Testis (tissue), 5 donors: ENCODE measurements at places on chromosomes 11 and 22. TPM values are rescaled to one million over a fixed set of nuclear protein-coding genes. Genes with fewer than 3 reads are reported as not detected.

DNA sequence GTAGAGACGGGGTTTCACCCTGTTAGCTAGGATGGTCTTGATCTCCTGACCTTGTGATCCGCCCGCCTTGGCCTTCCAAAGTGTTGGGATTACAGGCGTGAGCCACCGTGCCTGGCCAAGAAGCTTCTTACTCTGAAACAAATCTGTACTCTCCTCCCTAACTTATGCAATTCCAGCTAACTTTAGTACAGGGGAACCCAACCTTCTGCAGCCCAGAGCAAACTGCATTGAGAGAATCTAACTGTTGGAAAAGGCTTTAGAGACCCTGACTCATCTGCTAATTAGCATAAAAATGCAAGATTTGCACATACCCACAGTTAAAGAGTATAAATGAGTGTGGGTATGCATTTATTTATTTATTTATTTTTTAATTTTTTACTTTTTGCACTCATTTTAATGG is 64.8 kb downstream of the APOL5 start:
- H3K4me1 ChIP-seq, result no peaks in the 10 kb centered on the region
- H3K27ac ChIP-seq, result no peak overlapping the region
- no peaks in the 10 kb centered on the region for H3K27me3 ChIP-seq
- no peak overlapping the region for H3K4me3 ChIP-seq

Gene CAPN5
- 116 TPM for total RNA-seq

- no peaks in the 10 kb centered on the region for H3K4me1 ChIP-seq
- no peaks in the 10 kb centered on the region for H3K36me3 ChIP-seq
- H3K4me3 ChIP-seq, result no peak overlapping the region
- H3K27ac ChIP-seq, result no peak overlapping the region
Measured at GRCh38 chr11:112457532-112457931, 196.9 kb upstream of the PLET1 start.

GRCh38 chr11:83306200-83307080 is 20.3 kb upstream of the CCDC90B start:
- no peak for DNase-seq
- H3K27me3 ChIP-seq, result no peaks in the 10 kb centered on the region
- no peak overlapping the region for H3K4me3 ChIP-seq
- no peaks in the 10 kb centered on the region for H3K36me3 ChIP-seq
- no peaks in the 10 kb centered on the region for H3K4me1 ChIP-seq
- H3K27ac ChIP-seq, result no peak overlapping the region

DNA sequence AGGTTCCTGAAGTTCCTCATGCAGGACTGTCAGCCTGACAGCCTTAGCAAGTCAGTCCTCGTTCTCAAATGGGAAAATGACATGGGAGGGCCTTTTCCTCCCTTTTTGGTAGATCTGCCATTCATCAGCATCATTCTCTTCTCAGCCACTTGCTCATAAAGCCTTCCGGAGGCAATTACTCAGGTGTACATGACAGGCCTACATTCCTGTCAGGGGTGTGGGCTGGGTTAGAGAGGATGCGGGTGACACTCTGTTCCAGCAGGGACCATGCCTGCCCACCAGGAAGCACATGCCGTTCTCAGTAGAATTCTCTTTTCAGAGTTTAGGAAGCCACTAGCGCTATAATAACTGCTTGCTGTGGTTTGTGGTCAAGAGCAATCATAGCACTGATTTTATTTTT is 24.2 kb upstream of the ANKK1 start:
- H3K27ac ChIP-seq, result no peak overlapping the region
- no peaks in the 10 kb centered on the region for H3K36me3 ChIP-seq
- no peaks in the 10 kb centered on the region for H3K27me3 ChIP-seq
- no peak overlapping the region for H3K4me3 ChIP-seq

Gene SLC22A12
- not detected for total RNA-seq

- no peak overlapping the region for H3K27ac ChIP-seq
- no peak for DNase-seq
- no peaks in the 10 kb centered on the region for H3K27me3 ChIP-seq
- no peak overlapping the region for H3K4me3 ChIP-seq
- H3K4me1 ChIP-seq, result no peaks in the 10 kb centered on the region
Measured at GRCh38 chr22:36311386-36312085, 58.6 kb downstream of the APOL1 start.

DNA sequence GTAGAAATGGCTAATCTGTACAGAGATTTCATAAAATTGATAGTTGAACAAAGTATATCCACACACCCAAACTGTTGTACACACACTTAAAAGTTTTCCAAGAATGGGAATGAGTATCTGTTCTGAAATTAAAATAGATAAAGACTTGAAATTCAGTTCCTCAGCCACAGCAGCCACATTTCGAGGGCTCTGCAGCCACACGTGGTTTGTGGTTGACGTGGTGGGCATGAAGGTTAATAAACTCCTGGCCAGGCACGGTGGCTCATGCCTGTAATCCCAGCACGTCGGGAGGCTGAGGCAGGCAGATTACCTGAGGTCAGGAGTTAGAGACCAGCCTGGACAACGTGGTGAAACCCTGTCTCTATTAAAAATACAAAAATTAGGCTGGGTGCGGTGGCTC is 24.0 kb downstream of the TPST2 start:
- no peak overlapping the region for H3K4me3 ChIP-seq
- no peaks in the 10 kb centered on the region for H3K36me3 ChIP-seq
- no peak for DNase-seq
- no peaks in the 10 kb centered on the region for H3K27me3 ChIP-seq

DNA sequence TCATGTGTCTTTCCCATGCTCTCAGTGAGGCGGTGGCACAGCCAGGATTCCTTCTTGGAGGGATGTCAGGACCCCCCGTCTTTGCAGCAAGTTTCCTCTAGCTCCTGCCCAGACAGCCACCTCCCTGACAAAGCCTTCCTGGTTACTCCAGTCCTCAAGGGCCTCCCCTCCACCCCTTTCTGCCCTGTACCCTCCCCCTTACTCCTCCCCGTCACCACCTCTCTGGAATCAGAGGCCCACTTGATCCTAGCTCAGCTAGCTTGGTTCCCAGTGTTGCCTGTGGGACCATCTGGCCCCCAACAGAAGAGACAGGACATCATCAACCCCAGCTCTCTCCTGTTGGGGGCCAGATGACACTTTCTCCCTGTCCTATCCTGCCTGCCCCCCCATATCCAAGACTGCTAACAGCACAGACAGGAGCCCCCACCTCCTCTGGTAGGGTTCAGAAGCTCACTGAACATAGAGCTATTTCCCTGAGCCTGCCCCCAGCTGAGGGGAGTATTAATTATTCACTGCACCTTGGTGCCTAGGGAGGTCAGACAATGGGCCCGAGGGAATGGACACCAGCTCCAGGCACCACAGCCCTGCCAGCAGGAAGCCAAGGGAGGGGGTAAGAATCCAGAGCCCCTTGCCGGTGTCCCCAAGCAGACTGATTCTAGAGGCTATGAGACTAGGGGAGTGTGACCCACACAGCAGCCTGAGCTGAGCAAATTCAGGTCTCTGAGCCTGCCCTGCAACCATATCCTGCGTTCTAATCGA is 3.3 kb downstream of the GDPD5 start:
- DNase-seq, result no peak
- H3K36me3 ChIP-seq, result no peaks in the 10 kb centered on the region
- no peak overlapping the region for H3K27ac ChIP-seq
- H3K27me3 ChIP-seq, result no peaks in the 10 kb centered on the region
- H3K4me3 ChIP-seq, result no peak overlapping the region
- peaks cover 5% of the 10 kb centered on the region for H3K4me1 ChIP-seq

Gene SPDYC
- 1.2 TPM for total RNA-seq

DNA sequence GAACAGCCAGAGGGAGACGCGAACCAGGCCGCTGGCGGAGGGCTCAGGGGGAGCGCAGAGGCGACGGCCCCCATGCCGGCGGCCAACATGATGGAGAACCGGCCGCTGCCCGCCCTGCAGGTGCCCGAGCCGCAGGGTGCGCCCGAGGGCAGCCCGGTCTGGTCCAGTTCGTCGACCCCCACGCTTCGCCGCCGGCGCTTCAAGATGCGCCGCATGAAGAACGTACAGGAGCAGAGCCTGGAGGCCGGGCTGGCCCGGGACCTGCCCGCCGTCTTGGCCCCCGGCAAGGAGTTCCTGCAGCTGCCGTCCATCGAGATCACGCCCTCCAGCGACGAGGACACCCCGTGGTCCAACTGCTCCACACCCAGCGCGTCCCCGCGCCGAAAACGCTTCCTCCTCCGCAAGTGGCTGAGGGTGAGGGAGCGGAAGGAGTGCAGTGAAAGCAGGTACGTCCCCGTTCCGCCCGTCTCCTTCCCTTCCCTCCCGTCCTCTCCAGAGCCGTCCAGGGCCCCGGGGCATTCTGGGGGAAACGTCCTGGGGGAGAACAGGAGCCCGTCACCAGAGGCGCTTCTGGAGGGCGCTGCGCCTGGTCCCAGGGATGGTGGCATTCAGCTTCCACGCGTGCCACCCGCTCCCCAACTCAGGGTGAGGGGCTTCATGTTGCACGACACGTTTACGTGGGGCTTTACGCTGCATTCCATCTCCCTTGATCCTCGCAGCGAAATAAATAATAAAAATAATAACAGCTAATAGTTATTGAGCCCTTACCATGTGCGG is 840 bp downstream of the GRAMD1B start:
- H3K36me3 ChIP-seq, result no peaks in the 10 kb centered on the region
- peak overlapping the region; percentile 69 for H3K27ac ChIP-seq
- H3K27me3 ChIP-seq, result no peaks in the 10 kb centered on the region
- DNase-seq, result peak; percentile 77

Gene B3GAT1
- total RNA-seq, result 3.0 TPM

GRCh38 chr11:57460758-57461749 is 726 bp downstream of the RTN4RL2 start:
- H3K27ac ChIP-seq, result no peak overlapping the region
- no peaks in the 10 kb centered on the region for H3K27me3 ChIP-seq
- H3K4me1 ChIP-seq, result peaks cover 31% of the 10 kb centered on the region
- no peak for DNase-seq

Gene MMP27
- not detected for total RNA-seq

DNA sequence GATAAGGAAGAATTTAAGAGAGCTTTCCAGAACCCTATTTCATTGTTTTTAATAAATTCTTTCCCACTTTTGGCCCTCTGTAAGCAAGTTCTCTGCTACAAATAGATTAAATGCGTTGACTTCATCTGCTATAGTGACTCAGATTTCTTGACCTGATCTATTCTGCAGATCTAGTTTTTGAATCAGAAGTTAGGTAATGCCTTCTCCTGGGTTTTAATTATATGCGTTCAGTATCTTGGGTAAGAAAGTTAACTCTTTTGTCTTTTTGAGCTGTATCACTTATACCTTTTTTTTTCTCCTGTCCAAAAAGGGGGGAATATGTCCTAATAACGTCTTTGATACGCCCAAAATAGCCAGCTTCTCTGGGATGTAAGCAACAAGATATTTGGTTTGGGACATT is 2.4 kb upstream of the HEPHL1 start:
- DNase-seq, result no peak
- no peaks in the 10 kb centered on the region for H3K4me1 ChIP-seq
- H3K36me3 ChIP-seq, result no peaks in the 10 kb centered on the region
- H3K27me3 ChIP-seq, result no peaks in the 10 kb centered on the region

DNA sequence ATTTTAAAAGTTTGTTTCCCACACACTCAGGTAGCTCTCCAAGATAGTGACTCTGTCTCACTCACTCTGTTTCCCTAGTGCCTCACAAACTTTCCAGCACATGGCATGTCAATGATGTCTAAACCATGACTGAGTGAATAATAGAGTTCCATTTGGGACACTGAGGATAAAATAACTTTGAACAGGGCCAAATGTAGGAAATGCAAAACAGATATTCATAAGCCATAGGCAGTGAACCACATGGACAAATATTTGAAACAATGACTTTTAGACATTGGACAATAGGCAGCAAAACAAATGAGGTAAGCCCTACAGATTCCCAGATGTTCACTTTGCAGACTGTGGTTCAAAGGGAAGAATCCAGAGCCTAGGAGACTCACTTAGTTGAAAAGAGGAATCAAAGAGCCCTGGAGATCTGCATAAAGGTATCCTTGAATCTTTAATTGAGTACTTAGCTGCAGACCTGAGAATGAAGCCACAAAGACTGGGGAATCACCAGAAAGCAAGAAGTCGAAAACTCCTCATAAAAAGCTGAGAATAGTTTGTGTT is 173.3 kb downstream of the FAM76B start:
- no peak overlapping the region for H3K4me3 ChIP-seq
- H3K27ac ChIP-seq, result no peak overlapping the region
- no peaks in the 10 kb centered on the region for H3K27me3 ChIP-seq
- no peaks in the 10 kb centered on the region for H3K36me3 ChIP-seq

Gene TBX1
- total RNA-seq, result 23.3 TPM
